ENCODE measurements at places on chromosomes 7 and 10.

DNA sequence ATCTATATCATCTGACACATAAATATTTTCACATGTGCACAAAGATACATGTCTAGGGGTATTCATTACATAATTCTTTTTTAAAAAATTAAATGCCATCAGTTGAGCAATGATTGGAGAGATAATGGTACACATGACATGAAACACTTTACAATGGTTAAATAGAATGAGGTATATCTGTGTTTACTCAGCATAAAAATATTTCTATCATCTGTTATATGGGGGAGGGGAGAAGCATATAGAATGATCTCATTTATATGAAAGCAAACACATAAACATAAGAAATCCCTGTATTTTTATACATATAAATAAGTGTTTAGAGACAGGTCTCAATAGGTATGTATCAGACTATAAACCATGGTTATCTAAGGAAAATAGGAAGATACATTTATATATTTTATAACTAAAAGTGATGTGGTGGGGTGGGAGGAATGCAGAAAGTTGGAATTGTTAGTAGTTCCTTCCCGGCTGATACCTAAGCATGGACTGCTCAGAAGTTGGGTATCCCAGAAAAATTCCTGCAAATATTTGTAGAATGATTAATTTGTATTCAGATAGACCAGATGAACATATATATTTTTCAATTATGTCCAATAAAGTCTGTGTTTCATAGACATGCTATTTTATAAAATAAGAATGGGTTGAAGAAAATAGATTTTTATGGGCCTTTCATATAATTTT is 75.1 kb downstream of the SHOC2 start:
- no peak for DNase-seq

DNA sequence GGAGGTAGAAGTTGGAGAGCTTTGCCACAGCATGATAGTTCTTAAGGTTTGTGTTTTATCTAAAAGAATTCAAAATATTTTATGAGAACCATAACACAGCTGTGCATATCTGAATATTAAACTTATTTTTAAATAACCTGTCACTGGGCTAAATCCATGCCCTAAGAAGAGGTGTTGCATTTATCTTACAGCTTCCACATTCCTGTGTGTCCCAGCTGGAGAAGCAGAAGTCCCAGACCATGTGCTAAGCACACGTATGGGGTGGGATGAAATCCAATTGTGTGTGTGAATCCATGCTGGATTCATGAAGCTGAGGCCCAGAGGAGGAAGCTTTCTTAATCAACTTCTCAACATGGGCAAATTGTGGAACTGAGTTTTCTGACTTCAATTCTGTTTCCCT is 121.5 kb downstream of the PKD1L1 start:
- DNase-seq = no peak

DNA sequence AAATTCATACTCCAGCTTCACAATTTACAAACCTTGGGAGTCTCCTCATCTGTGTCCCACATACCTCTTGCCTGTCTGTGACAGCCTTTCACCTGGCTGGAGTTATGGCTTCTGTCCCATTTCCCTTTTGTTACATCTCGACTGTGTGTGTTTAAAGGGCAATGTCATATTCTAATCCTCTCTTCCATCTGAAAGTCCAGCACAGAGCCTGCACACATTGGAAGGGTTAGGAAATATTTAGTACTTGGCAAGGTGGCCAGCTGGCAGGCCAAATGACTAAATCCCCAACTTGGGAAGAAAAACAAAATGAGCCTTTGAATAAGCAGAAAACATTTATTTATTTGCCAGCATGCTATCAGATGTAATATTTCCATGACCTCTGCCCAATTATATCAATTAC is 120.1 kb upstream of the STK17A start:
- no peak for DNase-seq

DNA sequence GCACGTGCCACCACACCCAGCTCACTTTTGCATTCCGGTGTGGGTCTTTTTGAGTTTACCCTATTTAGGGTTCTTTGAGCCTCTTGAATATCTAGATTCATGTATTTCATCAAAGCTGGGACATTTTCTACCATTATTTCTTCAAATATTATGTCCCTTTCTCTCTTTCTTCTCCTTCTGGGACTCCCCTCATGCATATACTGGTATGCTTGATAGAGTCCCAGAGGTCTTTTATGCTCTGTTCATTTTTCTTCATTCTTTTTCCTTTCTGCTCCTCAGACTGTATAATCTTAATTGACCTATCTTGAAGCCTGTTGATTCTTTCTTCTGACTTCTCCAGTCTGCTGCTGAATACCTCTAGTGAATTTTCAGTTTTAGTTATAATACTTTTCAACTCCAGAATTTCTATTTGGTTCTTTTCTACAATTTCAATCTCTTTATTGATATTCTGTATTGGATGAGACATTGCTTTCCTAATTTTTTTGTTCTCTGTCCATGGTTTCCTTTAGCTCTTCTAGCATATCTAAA is 9.1 kb upstream of the WAC start:
- DNase-seq = no peak

All from stimulated activated CD8-positive, alpha-beta memory T cell treated with anti-CD3 and anti-CD28 coated beads, Interleukin-7, amount 100 ng/mL, for 48 hours (primary cell).